ENCODE measurements at places on chromosomes 6 and 20.
A peak's percentile ranks its signal among the peaks of the same experiment; 100 is the strongest.

DNA sequence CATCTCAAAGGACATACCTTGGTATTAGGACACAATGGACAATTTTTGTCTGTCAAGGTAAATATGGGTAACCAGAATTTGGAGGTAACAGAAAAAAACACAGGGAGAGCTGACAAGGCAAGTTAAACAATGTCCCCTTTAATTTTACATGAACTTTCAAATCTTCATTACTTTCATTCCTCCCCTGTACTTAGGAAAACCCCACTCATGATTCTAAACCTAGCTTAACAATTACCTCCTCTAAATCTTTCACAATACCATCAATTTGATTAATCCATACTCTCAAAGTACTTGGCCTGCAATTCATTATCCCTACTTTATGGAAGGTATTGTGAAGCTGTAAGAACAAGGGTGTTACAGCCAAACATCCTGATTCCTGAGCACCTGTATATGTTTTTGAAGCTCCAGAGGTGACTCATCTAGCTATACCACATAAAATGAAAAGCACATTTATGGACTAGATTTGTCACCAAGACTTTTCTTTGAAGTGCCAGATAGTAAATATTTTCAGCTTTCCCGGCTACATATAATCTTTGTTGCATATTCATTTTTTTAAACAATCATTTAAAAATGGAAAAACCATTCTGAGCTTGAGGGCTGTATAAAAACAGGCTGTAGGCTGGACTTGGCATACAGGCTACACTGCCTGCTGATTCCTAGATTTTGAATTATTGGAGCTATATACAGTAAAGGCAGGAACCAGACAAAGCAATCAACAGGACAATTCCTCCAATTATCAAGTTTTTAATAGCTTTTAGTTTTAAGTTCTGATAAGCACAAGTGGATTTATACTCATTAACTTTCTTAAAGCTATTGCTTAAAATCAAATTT lies 22.9 kb downstream of the DEK start:
- peak; percentile 24 for DNase-seq

- DNase-seq: no peak
Measured at GRCh38 chr6:136646377-136646776, 96.2 kb upstream of the MAP7 start.

- no peak for DNase-seq
Measured at GRCh38 chr6:52526634-52527033, 50.2 kb downstream of the TRAM2 start.

DNA sequence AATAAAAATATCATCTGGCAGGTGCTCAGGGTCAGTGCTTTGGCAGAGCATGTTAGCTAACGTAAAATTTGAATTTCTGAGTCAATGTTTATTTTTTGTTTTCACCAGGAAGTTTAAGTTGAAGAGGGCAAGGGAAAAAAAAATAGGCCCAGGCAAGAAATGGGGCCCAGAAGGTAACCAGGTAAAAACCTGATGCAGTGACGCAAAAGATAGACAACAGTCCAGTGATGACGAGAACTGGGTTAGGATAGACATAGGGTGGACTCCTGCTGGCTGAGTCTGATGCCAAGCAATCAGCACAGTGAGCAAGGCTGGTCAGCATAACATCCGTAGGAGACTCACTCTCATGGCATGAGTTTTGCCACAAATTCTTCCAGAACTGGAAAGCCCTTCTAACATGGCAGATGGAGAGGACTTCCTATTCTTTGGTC lies 42.2 kb downstream of the ZHX3 start:
- DNase-seq: no peak

Measured in CD4-positive, alpha-beta T cell treated with Interleukin-15 for 4 hours (primary cell).